ENCODE measurements at places on chromosomes 6 and 20.

DNA sequence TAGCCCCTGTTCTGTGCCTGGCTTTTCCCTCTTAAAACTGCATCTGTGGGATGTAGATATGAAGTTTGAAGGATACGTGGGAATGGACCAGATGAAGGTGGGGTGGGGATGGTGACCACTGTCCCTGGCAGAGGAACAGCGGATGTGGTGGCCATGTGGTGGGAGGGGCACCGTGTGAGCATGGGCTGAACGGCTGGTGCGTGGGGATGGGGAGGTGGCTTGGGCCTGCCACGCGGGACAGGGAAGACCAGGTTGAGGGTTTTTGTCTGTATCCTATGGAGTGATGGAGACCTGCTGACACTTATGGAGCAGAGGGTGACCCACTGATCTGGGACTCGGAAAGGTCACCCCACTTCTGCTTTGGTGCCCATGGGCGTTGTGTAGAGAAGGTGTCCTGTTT, 19.2 kb downstream of the PHACTR3 start:
- no peak overlapping the region for H3K4me3 ChIP-seq
- H3K4me1 ChIP-seq, result no peaks in the 10 kb centered on the region
- H3K27ac ChIP-seq, result no peak overlapping the region
- no peaks in the 10 kb centered on the region for H3K36me3 ChIP-seq
- no peak for DNase-seq

DNA sequence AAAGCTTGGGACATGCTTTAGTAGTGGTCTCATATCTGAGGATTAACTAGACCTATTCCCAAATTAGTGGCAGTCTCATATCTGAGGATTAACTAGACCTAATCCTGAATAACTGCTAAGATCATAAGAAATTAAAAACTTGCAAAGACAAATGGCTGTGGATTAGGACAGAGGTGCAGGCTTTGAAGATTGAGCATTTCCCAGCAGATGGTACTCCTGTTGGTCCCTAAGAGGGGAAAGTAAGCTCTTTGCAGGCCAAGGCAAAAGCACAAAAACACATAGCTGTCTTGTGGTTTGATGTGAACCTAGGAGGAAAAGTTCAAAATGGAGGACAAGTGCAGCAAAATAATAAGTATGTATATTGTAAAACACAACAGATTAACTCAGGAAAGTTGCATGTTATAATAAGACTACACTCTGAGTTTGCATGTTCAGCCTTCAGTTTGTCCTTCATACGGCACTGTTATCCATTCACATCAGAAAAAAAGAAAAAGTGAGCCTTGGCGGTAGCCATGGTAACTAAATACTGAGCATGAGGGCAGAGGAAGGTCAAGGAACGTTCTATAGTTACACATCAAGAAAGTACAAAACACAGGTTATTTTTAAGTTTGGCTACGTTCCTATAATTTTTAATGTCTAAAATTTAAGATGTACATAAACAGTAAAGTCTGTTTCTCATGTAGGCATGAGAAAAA, 62.8 kb downstream of the FILIP1 start:
- no peak overlapping the region for H3K4me3 ChIP-seq
- no peaks in the 10 kb centered on the region for H3K36me3 ChIP-seq
- no peak overlapping the region for H3K27ac ChIP-seq
- no peak for DNase-seq

DNA sequence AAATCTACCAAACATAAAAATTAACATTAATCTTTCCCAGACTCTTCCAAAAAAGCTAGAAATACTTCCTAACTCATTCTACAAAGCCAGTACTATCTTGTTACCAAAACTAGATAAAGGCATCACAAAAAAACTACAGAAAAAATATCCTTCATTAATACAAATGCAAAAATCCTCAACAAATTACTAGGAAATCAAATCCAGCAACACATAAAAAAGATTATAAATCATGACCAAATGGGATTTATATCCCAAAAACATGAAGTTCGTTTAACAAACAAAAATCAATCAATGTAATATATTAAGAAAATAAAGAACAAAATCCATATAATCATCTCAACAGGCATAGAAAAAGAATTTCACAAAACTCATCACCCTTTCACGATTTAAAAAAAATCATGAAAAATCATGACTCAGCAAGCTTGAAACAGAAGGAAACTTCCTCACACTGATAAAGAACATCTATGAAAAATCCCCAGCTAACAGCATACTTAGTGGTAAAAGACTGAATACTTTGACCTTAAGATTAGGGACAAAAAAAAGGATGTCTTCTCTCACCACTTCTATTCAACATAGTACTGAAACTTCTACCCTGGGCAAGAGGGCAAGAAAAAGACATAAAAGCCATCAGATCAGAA, 43.2 kb downstream of the RANBP9 start:
- H3K4me1 ChIP-seq, result peaks cover 18% of the 10 kb centered on the region
- H3K4me3 ChIP-seq, result no peak overlapping the region
- H3K36me3 ChIP-seq, result no peaks in the 10 kb centered on the region
- H3K27me3 ChIP-seq, result no peaks in the 10 kb centered on the region

- H3K27ac ChIP-seq, result no peak overlapping the region
- H3K27me3 ChIP-seq, result no peaks in the 10 kb centered on the region
- no peak for DNase-seq
- no peaks in the 10 kb centered on the region for H3K4me1 ChIP-seq
- H3K36me3 ChIP-seq, result peaks cover 6% of the 10 kb centered on the region
These were observed 31.9 kb downstream of the WDR27 start for GRCh38 chr6:169669889-169670288.

DNA sequence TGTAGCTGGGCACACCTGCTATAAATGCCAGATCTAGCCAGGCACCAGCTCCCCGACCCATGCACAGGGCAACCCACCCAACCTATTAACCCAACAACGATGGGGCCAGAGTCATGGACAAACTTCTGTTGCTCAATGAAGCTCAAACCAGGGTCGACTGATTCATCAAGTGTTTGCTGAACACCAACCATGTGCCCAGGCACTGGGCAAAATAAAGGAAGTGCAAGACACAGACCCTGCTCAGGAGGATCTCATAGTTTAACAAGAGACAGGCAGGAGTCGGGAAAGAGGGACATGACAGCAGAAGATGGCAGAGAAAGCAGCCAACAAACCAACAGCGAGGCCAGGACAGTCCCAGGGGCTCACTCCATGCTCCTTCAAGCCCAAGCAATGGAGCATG, 18.8 kb downstream of the KCNK5 start:
- no peaks in the 10 kb centered on the region for H3K27me3 ChIP-seq
- no peak overlapping the region for H3K27ac ChIP-seq
- no peak overlapping the region for H3K4me3 ChIP-seq
- no peak for DNase-seq

- no peak overlapping the region for H3K27ac ChIP-seq
- no peaks in the 10 kb centered on the region for H3K4me1 ChIP-seq
- H3K4me3 ChIP-seq, result no peak overlapping the region
- no peaks in the 10 kb centered on the region for H3K36me3 ChIP-seq
These were observed 4.6 kb upstream of the CGA start for GRCh38 chr6:87099472-87099871.

GRCh38 chr20:8019246-8019997, at the start of gene TMX4:
TSS of gene TMX4 (minus strand) at chr20:8019761. CDS start at chr20:8019613, 148 bp downstream.
- peaks cover 11% of the 10 kb centered on the region for H3K4me1 ChIP-seq
- peak within 1 kb of the TSS; percentile 65 for H3K27ac ChIP-seq

DNA sequence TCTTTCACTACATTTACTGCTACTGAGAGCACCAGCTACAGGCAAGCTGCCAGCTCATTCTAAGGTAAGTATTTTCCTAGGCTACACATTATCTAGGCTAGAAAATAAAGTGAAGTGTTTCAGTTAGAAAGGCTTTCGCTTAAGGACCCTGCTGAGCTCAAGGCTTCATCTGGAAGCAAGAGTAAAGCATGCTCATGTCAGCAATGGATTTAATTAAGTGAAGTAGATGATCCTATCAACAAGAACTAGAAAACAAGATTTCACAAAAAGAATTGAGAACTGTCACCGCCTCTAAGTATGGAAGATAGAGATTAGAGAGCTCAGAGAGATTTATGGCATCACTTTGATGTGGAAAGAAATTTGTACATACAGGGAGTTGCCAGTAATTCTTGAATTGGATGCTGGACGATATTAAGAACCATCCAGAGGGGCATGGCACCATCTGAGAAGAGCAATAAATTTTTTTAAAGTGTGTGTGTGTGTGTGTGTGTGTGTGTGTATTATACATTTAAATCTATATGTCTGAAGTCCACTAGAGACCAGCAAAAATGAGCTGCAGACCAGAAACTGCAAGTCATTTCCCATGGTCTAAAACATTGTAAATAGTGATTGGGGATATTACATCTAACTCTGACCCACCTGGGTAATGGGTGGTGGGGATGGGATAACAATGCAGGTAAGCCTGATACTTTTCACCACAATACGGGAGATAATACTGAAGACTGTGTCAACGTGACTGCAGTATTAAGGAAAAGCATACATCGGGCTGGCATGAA, 105.2 kb upstream of the MAP7 start:
- H3K4me3 ChIP-seq, result no peak overlapping the region
- no peak overlapping the region for H3K27ac ChIP-seq
- DNase-seq, result no peak
- no peaks in the 10 kb centered on the region for H3K4me1 ChIP-seq
- no peaks in the 10 kb centered on the region for H3K36me3 ChIP-seq
- H3K27me3 ChIP-seq, result no peaks in the 10 kb centered on the region

DNA sequence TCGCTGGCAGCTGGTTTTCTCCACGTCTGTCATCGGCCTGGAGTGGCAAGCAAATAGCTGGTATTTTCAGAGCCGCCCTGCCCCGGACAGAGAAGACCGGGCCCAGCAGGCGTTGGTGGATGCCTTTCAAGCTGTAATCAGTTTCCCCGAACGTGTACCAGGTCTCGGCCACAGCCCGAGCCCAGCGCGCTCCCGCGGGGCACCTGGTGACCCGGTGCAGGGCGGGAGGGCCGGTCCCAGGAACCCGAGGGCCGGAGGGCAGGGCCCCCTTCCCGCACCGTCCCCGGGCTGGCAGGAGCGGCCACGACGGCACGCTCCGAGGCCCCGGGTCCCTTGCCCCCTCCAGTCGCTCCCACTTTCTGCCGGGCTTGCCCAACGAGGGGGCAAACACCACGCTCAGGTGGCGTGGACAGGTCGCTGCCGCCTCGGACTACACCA, 348 bp upstream of the PYGB start:
- H3K4me3 ChIP-seq, result peak overlapping the region; percentile 94
- H3K27ac ChIP-seq, result peak overlapping the region; percentile 80
- H3K27me3 ChIP-seq, result no peaks in the 10 kb centered on the region
- no peak for DNase-seq

DNA sequence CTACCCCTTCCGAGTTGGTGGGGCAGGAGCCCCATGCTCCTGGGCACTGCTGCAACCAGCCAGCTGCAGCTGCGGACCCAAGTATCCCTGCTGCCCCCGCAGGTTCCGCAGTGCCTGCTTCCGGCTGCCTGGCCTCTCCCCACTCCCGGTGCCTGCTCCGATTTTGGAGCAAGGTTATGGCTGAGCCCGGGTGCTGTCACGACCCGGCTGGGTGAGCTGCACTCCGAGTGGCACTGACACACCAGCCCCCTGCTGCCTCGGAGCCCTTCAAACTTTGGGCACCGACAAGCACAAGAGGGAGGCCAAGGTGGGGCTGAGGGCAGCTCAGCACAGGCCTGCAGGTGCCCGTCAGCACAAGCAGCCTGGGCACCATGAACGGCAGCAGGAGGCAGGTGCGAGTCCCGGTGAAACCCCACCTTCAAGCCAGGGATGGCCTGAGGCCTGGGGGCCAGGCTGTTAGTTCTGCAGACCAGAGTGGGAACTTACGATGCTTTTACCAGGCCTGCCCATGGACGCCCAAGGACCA, 25.9 kb upstream of the HACE1 start:
- DNase-seq, result no peak
- no peak overlapping the region for H3K27ac ChIP-seq
- H3K4me3 ChIP-seq, result no peak overlapping the region
- no peaks in the 10 kb centered on the region for H3K36me3 ChIP-seq
- H3K27me3 ChIP-seq, result no peaks in the 10 kb centered on the region
- H3K4me1 ChIP-seq, result no peaks in the 10 kb centered on the region

- no peak overlapping the region for H3K27ac ChIP-seq
- no peak overlapping the region for H3K4me3 ChIP-seq
- no peak for DNase-seq
- H3K4me1 ChIP-seq, result peaks cover 3% of the 10 kb centered on the region
- no peaks in the 10 kb centered on the region for H3K27me3 ChIP-seq
These were observed 113.8 kb downstream of the IPCEF1 start for GRCh38 chr6:154242617-154243357.

- no peak for DNase-seq
- no peaks in the 10 kb centered on the region for H3K36me3 ChIP-seq
- no peak overlapping the region for H3K4me3 ChIP-seq
These were observed 3.8 kb downstream of the COL21A1 start for GRCh38 chr6:56243518-56244070.

GRCh38 chr6:22231616-22232015, 65.2 kb downstream of the PRL start:
- no peak overlapping the region for H3K4me3 ChIP-seq
- no peaks in the 10 kb centered on the region for H3K27me3 ChIP-seq
- DNase-seq, result peak; percentile 57
- H3K36me3 ChIP-seq, result no peaks in the 10 kb centered on the region

DNA sequence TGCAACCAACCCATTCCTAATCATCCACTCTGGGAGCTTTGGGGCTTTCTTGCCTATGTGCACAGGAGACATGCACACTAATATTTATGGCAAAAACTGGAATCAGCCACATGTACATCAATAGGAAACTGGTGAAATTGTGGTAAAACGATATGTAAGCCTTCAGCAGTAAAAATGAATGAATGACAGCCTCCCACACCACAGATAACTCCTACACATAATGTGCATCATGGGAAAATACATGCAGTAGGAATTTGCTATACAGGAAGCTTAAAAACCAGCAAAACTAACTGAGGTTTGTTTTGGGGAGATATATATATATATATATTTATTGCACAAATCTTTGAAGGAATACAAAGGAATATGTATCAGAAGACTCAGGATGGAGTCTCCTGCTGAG, 47.6 kb downstream of the HLA-G start:
- H3K4me3 ChIP-seq, result no peak overlapping the region
- DNase-seq, result no peak
- no peak overlapping the region for H3K27ac ChIP-seq
- H3K27me3 ChIP-seq, result no peaks in the 10 kb centered on the region

- DNase-seq, result no peak
- no peak overlapping the region for H3K4me3 ChIP-seq
- no peaks in the 10 kb centered on the region for H3K36me3 ChIP-seq
These were observed 55.3 kb upstream of the HIVEP1 start for GRCh38 chr6:11956781-11957180.

DNA sequence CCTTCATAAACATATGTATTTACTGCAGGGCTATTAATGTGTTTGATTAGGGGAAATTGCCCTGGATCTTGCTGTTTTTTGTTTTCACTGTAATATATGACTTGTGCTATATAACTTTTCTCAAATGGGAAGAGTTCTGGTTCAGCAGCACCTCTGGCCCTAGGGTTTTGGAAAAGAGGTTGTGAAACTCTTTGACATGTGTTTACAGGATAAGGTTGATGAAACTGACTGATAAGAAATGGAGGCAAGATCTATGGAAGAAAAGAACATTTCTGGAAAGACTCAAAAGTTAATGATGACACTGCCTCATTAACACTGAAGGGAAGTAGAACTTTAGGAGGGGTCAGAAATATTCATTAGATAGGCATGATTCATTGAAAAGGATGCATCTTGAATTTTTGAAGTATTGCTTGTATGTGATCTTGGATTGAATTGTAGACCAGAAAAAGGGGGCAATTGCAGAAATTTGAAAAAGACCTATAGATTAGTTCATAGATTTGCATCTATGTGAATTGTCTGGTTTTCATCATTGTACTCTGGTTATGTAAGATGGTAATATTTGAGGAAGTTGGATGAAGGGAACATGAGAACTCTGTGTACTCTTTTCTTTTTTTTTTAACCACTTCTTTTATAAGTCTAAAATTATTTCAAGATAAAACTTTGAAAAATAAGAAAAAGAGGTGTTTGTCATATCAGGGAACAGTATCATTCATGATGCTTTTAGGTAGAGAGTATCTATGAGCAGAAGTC, 54.0 kb downstream of the UTRN start:
- no peaks in the 10 kb centered on the region for H3K27me3 ChIP-seq
- peaks cover 55% of the 10 kb centered on the region for H3K4me1 ChIP-seq
- no peak overlapping the region for H3K4me3 ChIP-seq
- no peak for DNase-seq
- no peak overlapping the region for H3K27ac ChIP-seq

All from keratinocyte (primary cell).